ENCODE measurements at places on chromosomes 7 and 10. TPM values are rescaled to one million over a fixed set of nuclear protein-coding genes. Genes with fewer than 3 reads are reported as not detected.
A peak's percentile ranks its signal among the peaks of the same experiment; 100 is the strongest.

Gene TEX47
- not detected for total RNA-seq

DNA sequence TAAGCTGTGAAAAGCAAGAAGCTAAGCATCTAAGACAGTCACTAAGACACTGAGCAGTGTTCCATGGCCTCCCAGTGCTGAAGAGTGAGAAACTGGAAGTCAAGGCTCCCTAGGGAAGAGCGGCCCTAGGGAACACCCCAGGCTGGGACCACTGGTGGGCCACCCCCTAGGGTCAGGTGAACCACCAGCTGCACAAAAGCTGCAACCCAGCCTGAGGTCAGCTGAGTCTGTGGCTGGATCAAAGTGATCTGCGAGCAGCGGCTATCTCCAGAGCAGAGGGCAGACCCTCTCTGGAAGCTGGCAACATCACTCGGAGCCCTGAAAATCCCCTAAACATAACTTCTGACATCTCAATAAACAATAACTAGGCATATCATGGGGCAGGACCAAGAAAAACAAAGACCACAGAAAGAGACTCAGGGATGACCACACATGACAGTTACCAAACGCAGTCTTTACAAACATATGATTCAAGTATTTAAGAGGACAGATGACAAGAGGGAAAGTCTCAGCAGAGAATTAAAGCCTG, 125.8 kb downstream of the DLG5 start:
- DNase-seq: no peak

DNA sequence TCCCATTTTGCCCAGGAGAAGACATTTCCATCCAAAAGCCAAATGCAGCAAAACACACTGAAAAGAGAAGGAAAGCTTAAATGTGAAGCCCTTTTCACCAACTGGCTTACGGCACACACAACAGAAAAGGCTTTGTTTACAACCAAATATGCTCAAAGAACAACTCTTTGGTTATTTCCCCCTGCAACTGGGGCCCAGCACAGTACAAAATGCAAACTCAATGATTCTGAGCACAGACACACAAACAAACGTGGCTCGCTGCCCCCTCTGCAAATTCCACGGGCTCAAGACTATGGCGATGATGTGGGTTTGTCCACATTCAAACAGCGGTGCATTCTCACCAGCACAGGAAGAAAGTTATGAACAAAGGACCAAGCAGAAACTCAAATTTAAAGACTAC, 5.3 kb downstream of the CPXM2 start:
- DNase-seq: no peak

DNA sequence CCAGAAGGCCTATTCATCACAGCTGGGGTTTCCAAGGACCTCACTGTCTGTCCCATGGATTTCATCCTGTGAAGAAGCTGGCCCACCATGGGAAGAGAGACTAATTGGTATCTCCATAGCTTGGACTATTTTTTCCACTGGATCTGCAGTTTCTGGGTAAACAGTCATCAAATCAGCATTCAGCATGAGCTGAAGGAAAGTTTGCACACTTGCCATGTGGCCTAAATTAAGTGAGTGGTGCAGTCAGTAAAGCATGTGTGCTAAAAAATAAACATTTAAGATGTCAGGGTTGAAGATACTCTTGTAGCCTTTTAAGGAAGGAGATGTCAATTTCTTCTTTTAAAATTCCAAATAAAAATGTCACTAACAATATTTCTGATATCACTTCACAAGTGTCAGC, 381.1 kb upstream of the ZMIZ1 start:
- DNase-seq: no peak

DNA sequence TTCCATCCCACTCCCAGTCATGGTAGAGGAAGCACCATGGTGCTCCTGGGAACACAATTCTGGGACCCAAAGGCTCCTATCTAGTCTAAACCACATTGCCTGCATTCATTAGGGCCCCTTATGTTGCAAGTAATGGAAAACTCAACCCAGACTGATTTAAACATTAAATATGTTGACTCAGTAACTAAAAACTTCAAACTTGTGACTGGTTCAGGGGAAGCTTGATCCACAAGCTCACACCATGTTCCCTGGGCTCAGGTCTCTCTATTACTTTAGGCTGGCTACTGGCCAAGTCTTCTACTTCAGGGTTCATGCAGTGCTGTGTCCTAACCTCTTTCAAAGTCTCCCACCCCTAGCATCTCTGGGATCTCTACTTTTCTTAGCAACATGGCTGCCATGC, 13.1 kb downstream of the WNT16 start:
- no peak for DNase-seq

Gene IKZF1
- total RNA-seq: 8.8 TPM

Gene FLNC
- total RNA-seq: 15.0 TPM

Gene SLC13A1
- 2.1 TPM for total RNA-seq

DNA sequence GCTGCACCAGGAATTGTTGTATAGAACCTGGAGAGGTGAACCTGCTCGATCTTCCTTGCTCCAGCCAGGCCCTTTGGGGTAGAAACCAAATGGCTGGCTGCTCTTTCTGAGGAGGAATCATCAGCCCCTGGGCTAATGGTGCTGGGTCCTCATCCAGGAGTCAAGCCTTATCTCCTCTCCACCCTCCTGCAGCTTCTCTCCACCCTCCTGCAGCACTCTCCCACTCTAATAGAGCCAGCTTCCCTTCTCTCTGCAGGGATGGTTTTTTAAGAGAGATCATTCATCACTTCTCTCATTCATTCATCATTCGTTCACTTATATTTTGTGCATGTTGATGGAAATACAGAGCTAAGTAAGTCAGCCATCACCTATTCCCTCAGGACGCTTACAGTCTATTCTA, 103.5 kb downstream of the XPNPEP1 start:
- no peak for DNase-seq

DNA sequence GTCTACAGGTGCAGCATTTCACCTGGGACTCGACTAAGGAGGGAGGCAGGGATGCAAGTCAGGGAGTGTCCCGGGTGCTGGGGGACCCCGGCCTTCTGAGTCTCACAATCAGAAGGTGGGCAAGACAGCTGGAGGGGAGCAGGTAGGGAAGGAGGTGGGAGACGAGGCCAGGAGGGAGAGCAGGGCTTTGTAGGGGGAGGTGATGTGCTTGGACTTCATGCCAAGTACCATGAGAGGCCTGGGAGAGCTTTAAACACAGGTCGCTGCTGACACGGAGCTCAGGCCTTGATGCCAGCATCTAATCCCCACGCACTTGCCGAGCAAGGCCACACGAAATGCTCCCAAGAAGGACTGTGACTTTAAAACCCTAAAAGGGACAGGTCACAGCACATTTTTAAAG, 244.7 kb downstream of the ADARB2 start:
- no peak for DNase-seq

DNA sequence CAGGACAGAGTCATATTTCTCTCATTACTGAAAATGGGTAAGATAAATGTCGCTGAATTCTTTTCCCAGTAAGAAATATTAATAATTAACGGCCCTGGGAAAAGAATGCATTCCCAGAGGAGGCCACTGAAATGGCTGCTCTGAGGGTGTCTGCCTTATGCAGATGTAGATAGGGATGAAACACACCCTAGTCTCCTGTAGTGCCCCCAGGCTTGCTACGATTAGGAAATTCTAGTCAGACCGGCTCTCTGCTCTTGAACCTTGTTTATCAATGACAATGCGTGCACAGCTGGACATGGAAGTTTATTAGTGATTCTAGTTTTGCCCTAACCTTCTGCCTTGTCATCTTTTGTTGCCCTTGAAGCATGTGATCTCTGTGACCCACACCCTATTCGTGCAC, 291.1 kb downstream of the ZNF248 start:
- DNase-seq: no peak

Gene KCNMA1
- 45.4 TPM for total RNA-seq

Gene ZNF853
- 19.9 TPM for total RNA-seq

DNA sequence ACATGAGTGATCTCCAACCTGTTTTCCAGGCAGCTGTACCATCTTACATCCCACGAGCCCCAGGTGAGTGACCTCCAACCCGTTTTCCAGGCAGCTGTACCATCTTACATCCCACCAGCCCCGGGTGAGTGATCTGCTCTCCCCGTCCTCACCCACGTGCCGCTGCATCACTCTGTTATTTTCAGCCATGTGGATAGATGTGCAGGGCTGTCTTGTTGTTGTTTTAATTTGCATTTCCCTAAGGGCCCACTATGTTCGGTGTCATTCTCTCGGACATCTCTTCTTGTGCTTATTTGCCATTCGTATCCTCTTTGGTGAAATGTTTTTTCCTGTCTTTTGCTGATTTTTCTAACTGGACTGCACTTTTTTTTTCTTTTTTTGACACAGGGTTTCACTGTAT, 17.9 kb upstream of the LARP4B start:
- DNase-seq: no peak

DNA sequence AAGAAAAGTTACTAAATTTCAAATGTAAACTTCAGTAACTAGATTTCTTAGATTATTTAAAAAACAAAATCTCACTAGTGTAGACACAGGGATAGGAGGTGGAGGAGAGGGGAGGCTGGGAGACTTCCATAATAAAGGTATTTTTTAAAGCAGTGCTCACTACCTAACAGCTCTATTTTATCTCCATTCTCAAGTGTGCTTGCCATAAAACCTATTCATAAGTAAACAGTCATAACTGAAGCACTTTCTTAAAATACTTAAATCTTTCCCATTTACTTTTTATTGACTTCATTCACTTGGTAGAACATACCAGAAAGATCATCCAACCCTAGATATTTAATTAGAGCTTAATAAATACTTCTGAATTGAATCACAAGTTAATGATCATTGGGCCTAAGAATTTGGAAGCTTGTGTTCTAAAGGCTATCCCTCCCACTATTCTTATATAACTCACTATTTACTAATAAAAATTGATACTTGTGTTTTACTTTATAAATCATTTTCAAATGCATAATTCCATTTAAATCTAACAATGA, 107.4 kb downstream of the SNX13 start:
- no peak for DNase-seq

- DNase-seq: no peak
Measured at GRCh38 chr7:34060196-34060947, 155.0 kb downstream of the BMPER start.

DNA sequence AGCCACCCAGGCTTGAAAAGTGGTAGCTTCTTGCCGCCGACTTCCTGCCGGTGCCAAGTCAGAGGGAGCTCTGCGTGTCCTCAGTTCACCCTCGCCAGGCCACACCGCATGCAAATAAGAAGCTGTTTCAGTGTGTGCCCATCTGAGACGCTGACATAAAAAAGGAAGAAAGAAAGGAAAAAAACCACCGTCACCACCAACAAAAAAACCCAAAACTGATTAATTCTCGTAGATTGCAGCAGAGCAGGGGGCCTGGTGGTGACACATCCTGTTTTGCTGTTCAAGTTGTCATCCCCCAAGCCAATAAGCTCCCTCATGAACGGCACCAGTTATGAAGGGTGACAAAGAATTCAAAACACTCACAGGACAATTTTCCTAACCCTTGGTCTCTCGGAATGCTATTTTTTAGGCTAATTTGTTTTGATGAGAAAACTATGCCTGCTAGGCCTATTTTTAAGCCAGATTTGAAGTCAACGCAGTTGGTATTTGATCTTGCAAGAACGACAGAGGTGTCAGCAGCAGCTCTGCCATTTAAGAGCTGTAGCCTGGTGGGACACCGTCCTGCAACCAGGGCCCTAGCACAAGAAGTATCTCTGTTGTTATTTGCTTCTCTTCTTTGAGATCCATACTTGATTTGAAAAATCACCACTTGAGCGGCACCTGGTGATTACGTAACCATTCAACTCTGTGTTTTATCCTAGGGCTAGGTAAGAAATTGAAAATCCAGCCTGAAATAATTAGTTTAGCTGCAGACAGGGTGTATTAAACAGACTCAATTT, 145.6 kb downstream of the PFKFB3 start:
- DNase-seq: peak; percentile 79
